Adrenal gland (tissue), 19 donors: ENCODE measurements at places on chromosomes 4 and X. TPM values are rescaled to one million over a fixed set of nuclear protein-coding genes. Genes with fewer than 3 reads are reported as not detected.

The MAGEB2 gene
- polyA plus RNA-seq: not detected

- no peak overlapping the region for H3K27ac ChIP-seq
- no peaks in the 10 kb centered on the region for H3K4me1 ChIP-seq
- no peaks in the 10 kb centered on the region for H3K36me3 ChIP-seq
- no peak for DNase-seq
- no peak overlapping the region for H3K4me3 ChIP-seq
These were observed 90.8 kb downstream of the SHISA3 start for GRCh38 chr4:42488114-42488513.

DNA sequence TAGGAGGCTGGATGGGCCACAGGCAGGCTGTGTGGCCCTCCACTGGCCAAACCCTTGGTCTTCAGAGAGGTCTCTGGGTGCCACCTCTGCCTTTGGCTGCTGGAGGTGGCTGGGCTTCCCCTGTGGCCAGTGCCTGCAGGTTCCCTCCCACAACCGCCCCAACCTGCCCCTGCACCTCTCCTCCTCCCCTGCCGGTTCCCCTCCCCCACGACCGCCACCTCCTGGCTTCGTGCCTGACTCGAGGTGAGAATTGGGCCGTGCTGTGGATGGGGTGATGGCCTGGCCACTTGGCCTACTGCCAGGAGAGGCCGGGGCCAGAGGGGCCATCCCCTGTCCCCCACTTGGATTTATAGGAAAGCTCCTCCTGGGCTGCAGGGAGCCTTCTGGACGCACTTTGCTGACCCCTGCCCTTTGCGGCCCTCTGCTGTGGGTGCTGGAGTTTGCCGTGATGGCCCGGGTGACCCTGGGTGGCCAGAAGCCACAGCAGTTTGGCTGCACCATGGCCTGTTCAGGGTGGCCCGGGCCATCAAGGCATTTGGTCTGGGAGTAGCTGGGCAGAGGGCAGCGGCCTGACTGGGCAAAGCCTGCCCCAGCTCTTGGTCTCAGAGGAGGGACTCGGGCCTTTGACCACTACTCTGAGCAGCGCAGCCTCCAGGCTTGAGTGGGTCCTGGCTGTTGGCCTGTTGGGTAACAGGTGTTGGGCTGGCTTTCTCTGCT, 3.8 kb downstream of the NAT8L start:
- no peak overlapping the region for H3K4me3 ChIP-seq
- no peaks in the 10 kb centered on the region for H3K36me3 ChIP-seq
- H3K4me1 ChIP-seq: no peaks in the 10 kb centered on the region
- no peak overlapping the region for H3K27ac ChIP-seq
- DNase-seq: no peak

The APLN gene
- 10.5 TPM for polyA plus RNA-seq

DNA sequence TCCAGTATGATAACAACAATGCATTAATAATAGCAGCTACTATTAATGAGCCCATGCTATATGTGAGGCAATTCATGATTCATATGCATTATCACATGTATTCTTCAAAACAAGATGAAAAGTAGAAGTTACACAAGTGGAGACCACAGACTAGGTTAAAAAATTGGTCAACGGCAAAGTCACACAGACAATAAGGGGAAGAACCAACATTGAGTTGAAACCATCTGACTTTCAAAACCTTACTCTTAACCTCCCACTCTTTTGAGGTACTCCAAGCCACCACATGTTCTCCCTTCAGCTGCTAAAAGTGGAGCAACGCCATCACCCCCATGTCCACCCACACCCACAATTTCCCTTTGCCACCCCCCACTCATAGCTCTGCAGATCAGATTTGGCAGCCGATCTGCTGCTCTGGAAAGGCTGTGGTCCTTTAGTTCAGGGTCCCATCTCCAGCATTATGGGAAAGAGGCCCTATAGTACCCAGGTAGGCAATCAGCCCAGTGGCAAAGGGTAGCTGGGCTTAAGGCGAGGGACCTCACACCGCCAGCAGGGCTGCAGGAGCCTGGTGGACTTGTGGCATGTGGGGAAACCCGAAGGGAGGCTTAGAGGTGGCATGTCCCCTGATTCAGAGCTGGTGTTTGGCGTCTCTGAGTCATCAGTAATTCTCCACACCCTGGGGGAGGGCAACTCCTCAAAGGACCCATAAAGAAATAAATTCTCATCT, 33.5 kb upstream of the CYBB start:
- no peaks in the 10 kb centered on the region for H3K4me1 ChIP-seq
- no peak overlapping the region for H3K4me3 ChIP-seq
- H3K27me3 ChIP-seq: no peaks in the 10 kb centered on the region
- H3K36me3 ChIP-seq: no peaks in the 10 kb centered on the region
- H3K27ac ChIP-seq: no peak overlapping the region

The SH3RF1 gene
- 2.2 TPM for polyA plus RNA-seq

- peaks cover 9% of the 10 kb centered on the region for H3K27me3 ChIP-seq
- no peaks in the 10 kb centered on the region for H3K4me1 ChIP-seq
- no peak overlapping the region for H3K4me3 ChIP-seq
- no peaks in the 10 kb centered on the region for H3K36me3 ChIP-seq
- DNase-seq: no peak
These were observed 77.4 kb upstream of the BMPR1B start for GRCh38 chr4:94680176-94680862.

The CCNB3 gene
- polyA plus RNA-seq: 0.71 TPM

GRCh38 chrX:11724122-11725017, 33.7 kb upstream of the MSL3 start:
- H3K36me3 ChIP-seq: no peaks in the 10 kb centered on the region
- H3K27ac ChIP-seq: no peak overlapping the region
- no peaks in the 10 kb centered on the region for H3K4me1 ChIP-seq
- DNase-seq: peak; percentile 14
- no peak overlapping the region for H3K4me3 ChIP-seq
- H3K27me3 ChIP-seq: peaks cover 2% of the 10 kb centered on the region

DNA sequence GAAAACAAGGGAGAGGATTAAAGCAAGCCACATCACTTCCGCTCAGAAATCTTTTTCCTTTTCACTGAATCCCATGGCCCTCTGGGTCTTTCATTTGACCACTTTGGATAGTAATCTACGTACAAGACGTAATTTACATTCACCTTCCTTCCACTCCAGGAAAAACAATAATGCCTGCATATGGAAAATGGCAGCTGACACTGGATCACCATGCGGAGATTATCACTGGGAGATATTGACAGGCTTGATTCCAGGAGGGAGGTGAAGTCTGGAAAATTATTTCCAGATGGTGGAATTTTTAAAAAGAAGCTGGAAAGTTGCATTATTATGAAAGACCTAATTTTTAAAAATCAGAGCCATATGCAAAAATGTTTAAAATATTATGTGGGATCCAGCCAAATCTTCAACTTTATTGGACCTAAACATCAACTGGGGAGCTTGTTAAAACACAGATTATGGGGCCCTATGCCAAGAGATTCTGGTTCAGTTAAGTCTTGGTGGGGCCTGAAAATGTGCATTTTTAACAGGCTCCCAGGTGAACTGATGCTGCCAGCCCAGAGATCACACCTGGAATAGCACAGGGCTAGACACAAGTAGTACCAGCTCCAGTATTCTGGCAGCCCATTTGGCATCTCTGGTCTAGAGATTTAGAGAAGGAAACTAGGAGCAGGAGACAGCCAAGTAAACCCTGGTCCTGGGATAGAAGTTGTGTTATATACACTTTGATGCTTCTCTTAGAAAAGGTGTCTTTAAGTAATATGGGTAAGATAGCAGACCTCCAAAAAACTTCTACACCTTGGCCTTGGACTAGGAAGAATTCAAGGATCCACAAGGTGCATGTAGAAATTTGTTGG, 290.3 kb upstream of the LDB2 start:
- H3K36me3 ChIP-seq: no peaks in the 10 kb centered on the region
- no peak overlapping the region for H3K4me3 ChIP-seq
- H3K4me1 ChIP-seq: no peaks in the 10 kb centered on the region
- no peak for DNase-seq
- H3K27ac ChIP-seq: no peak overlapping the region

DNA sequence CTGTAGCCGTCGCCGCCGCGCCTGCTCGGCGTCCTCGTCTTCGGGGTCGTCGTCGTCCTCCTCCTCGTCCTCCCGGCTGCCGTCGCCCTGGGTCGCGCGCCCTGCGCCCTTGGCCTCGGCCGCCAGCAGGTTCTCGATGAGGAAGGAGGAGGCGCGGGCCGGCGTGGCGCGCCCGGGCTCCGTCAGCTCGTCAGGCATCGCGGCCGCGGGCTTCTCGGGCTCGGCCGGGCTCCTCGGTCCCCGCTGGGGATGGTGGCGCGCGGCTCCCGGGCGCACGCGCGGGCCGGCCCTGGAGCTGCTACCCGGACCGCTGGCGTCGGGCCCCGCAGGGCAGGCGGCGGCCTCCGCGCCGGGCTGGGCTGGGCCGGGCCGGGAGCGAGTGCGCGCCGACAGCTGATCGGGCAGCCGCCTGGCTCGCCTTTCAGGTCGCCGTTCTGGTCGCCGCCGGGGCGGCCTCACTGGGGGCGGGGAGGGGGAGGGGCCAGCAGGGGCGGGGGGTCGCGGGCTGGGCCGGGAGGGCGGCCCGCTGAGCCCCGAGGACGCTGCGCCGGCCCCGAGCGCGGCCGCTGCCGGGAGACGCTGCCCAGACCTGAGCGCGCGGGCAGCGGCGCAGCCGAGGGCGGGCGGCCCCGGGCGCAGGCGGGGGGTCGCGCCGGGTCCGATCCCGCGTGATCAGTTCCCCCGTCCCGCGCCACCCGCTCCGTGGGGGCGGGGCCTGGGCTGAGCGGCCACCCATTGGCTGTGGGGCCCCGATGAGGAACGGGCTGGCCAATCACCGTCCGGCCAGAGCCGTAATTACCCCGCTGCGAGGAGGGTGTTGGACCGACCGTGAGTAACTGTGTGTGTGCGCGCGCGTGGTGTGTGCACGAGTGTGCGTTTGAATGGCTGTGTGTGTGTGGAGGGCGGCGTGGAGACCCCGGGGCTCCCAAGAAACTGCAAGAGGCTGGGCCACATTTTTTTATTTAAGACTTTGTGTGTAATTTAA, at the start of gene HMX1:
Gene HMX1, minus strand, starts transcription at position 423 of the 985 bp plus-strand sequence. Its CDS starts 225 bp downstream, at position 198.
- H3K27ac ChIP-seq: no peak within 1 kb of the TSS
- DNase-seq: no peak
- no peaks in the 10 kb centered on the region for H3K36me3 ChIP-seq

DNA sequence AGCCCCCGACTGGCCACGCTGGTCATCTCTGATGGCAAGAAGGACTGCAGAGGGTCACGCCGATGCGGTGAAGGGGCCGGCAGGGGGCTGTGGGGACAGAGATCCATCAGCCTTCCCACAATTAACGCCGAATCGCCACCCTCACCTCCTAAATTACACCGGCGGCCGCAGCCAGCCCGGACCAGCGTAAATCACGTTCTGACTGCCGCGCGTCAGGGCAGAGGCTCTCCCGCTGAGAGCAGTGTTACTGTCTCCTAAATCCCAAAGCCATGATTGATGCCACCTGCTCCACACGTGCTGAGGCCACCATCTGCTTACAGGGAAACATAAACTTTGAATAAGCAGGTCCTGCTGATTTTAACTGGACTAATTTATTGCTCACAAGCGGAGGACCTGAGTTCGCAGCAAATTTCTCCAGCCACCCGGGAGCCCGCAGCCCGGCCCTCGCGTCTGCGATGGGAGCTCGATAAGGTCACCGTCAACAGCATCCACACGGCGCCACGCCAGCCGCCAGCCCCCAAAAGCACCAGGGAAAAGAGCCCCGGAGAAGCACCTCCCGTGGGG, 127.3 kb upstream of the NKX1-1 start:
- no peaks in the 10 kb centered on the region for H3K36me3 ChIP-seq
- H3K4me3 ChIP-seq: no peak overlapping the region
- H3K27me3 ChIP-seq: peaks cover 35% of the 10 kb centered on the region

The SLC39A8 gene
- polyA plus RNA-seq: 3.5 TPM
